HuH-7 (cell line): ENCODE measurements at places on chromosomes 6 and 20.
A peak's percentile ranks its signal among the peaks of the same experiment; 100 is the strongest.

- DNase-seq: no peak
Measured at GRCh38 chr20:13267231-13267630, 46.2 kb downstream of the ISM1 start.

DNA sequence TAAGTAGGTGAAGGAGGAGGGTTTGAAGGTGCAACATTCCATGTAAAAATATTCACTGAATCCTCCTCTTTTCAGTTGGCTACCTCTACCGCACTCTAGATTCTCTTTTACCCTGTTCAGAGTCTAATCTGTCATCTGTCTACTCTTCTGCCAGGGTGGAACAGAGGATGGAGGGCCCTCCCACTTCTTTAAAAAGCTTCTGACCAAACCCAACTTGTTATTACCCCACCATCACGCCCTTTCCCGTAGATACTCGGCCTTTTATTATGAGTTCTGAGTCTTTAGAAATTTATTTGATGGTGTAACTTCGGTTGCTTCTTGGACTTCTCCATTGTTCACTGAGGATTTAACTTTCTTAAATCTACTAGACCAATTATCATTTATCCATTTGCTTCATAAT is 11.7 kb downstream of the STX11 start:
- DNase-seq: no peak

DNA sequence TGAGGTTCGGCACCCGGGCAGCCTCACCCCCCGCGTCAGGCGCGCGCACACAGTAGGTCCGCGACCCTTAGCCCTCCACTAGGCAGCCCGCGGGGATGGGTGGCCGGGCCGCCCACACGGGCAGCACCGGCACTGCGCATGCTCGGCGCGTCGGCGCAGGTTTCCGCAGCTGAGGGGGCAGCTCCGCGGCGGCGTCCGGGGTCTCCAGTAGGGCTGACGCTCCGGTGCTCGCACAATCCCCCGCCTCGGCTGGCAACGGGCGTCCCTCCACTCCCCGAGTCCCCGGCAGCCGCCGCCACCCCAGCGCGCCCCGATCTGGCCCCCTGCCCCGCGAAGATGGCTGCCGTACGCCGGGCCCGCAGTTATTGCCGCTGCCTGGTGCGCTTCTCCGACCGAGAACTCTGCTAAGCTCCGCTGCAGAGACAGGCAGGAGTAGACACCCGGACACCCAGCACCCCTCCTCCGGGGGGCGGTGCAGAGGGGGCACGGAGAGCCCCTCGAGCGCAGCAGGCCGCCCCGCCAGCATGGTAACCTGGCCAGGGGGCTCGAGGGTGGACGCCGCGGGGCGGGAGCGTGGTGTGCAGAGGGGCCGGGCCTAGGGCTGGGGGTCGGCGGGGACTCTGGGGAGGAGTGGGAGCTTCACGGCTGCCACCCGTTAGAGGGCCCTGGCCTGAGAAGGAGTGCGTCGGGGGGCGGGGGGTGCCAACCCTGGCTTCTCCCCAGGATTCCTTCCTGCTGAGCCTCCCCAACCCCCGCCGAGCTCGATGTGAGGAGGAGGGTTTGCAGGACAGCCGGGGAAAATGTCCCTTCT is at the start of gene FBXO9:
Gene FBXO9 (plus strand): TSS at position 139 of the 811 bp plus-strand sequence. CDS start 386 bp downstream, at position 525.
- DNase-seq: peak; percentile 65

DNA sequence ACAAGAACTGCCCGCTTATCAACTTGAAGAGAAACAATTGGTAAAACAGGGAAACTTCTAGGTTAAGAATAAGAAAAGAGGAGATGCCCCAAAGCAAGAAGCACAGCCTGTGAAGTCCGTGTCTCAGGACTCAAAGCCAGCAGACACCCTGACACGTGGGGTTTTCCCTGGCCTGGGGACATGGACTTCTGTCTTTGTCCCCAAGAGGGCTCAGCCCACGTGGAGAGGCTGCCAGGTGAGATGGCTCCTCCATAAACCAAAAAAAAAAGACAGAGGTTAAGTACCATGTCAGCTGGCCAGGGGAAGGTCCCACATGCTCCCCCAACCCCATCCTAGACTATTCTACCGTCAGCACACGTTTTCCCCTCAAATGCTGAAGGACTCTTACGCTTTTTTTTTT is 9.9 kb downstream of the SERPINB6 start:
- DNase-seq: no peak

- DNase-seq: peak; percentile 37
Measured at GRCh38 chr6:151647976-151648639, 154.3 kb downstream of the CCDC170 start.

DNA sequence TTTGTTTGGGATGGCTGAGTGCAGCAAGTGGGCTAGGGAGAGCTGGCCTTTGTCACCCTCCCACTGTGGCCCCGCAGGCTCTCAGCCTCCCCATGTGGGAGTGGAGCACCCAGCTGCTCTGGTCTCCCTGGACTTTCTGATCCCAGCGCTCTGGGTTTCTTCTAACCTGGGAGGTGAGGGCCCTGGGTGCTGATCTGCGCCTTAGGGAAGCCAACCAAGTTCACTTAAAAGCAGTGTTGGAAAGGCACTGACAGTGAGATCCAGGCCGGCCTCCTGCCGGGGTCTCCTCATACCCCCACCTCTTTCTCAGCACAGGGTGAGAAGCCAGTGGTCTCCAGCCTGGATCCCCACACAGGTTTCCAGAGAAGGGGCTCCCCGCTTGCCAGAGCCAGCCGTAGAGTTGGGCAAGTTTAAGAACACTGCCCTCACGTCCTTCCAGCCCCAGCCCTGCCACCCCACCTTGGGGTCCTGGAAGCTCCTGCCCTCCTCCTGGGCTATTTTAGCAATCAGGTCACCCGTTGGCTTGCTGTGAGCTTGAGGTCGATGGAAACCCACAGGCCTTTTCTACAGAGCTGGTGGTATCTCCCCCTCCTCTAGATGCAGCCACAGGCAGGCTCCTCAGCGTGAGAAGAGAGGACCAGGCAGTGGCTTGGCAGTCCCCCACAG is 9.6 kb downstream of the C20orf203 start:
- DNase-seq: no peak

- DNase-seq: no peak
Measured at GRCh38 chr6:6771224-6771945, 182.9 kb downstream of the LY86 start.

GRCh38 chr6:153790876-153791473 is 248.1 kb upstream of the OPRM1 start:
- no peak for DNase-seq

DNA sequence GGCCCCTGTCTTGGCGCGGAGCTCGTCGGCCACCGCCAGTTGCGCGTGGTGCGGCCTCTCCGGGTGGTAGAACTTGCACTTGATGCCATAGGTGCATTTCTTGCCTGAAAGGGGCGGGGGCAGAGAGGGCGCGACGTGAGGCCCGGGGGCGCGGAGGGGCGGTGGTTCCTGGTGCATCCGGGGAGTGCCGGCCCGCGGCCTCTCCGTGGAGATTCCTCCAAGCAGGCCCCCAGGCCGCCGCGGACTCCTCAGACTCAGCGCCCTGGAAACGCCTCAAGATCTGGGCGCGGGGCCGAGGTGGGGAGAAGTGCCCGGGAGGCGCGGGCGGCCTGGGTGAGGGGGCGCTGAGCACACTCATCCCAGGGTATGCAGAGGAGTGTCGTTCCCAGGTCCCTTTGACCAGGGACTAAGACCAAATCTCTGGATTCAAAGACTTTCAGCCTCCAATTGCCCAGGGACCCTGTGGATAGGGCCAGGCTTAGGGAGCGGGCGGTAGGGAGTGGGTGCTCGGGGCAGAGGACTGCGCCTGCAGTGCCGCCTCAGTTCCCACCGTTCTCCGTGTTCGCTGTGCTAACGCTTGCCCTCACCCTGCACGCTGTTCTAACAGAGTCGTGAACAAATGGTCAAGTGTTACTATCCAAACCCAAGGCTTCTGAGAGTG is 33.3 kb downstream of the ZC3H12D start:
- DNase-seq: no peak

- no peak for DNase-seq
Measured at GRCh38 chr6:140830666-140831065, 1302.1 kb upstream of the GJE1 start.

DNA sequence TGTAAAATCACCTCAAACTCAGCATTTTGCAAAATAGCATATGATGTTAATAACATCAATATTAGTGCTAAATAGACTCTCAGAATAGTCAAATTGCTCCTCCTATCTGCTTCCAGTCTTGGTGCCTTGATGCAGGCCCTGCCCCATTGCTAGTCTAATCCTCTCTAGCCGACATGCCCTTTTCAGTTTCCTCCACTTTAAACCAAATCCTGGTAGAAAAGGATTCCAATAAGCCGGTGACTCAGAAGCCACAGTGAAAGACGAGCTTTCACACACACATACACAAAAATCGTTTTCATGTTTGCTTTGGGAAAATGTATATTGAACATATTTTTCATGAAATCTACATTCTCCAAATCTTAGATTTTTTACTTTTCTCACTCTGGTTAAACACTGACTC is 203.1 kb downstream of the LMBRD1 start:
- DNase-seq: no peak

DNA sequence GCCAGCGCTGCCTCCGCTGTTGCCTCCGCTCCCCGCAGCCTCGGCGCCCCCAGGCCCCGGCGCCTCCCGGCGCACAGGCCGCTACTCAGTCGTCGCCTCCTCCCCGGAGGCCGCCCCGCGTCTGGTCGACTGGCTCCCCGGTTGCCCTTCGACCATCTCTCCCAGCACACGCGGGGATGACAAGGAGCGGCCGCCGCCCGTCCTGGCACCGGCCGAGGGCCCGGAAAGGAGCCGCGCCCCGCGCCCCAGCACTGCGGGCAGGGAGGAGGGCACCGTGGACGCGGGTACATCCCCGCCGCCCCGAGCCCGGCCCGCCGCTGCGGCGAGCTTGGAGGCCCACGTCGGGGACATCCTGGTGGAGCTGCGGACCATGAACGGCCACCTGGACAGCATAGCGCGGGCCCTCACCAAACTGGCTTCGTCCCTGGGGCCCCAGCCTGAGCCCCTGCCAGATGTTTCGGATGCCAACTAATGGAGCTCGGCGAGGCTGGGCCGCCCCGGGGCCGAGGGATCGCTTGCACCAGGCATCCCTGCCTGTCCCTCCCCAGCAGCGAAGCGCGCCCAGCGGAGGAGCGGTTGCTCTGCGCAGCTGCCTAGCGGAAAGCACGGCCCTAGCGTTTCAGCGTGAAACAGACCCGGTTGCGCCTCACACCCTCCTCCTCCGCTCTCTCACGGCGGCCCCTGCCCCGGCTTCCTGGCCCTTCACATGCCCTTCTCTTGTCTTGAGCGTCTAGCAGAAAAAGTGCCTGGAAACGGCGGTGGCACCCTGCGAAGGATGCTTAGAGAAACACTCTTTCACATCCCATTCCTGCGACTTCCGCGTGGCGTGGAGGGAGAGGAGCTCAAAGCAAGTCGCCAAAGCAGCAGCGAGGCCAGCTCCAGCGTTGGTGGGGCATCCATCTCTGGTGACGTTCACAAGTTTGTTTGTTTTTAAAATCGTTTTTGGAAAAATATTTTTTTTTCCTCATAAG is 285.8 kb upstream of the SUPT3H start:
- DNase-seq: no peak

- no peak for DNase-seq
Measured at GRCh38 chr6:43865932-43866645, 96.1 kb downstream of the VEGFA start.

DNA sequence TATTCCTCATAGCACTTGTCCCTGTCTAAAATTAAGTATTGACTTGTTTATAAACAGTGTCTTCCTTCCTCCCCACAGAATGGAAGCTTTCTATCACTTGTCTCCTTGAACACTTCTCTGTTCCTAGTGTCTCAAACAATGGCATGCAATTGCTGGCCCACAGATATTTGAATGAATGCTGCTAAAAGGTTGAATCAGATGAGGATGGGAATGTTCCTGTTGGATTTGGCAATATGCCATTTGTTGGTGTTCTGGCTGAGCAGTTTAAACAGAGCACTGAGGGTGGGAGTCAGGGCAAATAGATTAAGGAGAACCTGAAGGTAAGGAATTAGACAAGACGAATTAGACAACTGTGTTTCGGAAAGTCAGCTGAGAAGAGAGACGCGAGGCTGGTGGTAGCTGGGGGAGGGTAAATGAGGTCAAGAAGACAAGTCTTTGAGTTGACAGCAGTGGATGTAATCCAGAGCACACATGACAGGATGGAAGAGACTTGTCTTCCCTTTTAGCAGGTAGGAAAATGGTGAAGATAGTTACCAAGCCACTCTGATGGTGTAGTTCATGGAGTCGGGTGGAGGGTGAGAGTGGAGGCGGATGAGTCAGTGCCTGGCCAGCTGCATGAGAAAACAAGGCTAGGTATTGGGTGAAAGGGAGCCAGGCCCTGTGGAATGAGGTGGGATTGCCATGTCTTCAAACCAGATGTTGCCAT is 58.3 kb upstream of the GNRH2 start:
- DNase-seq: no peak

GRCh38 chr20:19652591-19653026 is 105.4 kb upstream of the RIN2 start:
- DNase-seq: no peak

DNA sequence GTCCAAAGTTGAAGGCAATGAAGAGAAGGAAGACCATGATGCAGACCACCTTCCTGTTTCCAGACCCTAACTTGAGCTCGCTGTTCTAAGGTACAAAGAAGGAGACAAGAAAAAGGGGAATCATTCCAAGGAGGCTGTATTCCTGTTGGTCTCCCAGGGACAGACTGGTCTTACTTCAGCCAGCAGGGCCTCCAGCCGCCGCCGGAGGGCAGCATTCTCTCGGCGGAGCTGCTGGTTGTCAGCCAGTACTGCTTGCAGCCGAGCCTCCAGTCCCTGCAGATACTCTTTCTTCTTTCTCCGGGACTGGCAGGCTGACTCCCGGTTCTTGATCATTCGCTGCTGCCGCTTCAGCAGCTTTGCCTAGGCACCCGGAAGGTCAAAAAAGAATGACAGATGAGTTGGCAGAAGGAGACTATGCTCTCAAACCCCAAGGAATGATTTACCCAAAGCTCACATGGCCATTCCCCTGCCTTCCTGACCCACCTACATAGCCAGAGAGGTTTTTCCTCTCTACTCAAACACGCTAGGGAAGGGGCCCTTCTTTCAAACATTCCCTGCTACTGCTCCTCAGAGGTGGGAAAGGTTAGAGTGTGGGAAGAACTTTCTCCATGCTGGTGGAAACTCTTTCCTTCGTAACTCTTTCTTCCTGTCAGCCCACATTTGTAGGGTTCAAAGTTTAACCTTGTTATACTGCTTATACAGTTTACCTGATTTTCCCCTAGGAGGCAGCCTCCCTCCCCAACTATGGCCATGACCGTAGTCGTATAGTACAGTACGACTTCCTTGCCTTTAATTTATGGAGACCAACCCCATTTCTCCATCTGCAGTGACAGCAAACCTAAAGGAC is 9.0 kb downstream of the ATF6B start:
- peak; percentile 77 for DNase-seq

DNA sequence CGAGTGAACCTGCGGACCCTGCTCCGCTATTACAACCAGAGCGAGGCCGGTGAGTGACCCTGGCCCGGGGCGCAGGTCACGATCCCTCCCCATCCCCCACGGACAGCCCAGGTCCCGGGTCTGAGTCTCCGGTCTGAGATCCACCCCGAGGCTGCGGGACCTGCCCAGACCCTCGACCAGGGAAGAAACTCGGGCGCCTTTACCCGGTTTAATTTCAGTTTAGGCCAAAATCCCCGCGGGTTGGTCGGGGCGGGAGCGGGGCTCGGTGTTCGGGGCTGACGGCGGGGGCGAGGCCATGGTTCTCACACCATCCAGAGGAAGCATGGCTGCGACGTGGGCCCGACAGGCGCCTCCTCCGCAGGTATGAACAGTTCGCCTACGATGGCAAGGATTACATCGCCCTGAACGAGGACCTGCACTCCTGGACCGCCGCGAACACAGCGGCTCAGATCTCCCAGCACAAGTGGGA is 46.9 kb upstream of the TRIM26 start:
- DNase-seq: no peak

GRCh38 chr6:39669973-39670342 is 55.2 kb downstream of the KIF6 start:
- DNase-seq: no peak
